ENCODE measurements at places on chromosomes 2 and 18.

GRCh38 chr2:77387324-77387723 lies 134.9 kb downstream of the LRRTM4 start:
- H3K27me3 ChIP-seq = no peaks in the 10 kb centered on the region
- no peak for DNase-seq
- no peaks in the 10 kb centered on the region for H3K36me3 ChIP-seq
- no peaks in the 10 kb centered on the region for H3K4me1 ChIP-seq

DNA sequence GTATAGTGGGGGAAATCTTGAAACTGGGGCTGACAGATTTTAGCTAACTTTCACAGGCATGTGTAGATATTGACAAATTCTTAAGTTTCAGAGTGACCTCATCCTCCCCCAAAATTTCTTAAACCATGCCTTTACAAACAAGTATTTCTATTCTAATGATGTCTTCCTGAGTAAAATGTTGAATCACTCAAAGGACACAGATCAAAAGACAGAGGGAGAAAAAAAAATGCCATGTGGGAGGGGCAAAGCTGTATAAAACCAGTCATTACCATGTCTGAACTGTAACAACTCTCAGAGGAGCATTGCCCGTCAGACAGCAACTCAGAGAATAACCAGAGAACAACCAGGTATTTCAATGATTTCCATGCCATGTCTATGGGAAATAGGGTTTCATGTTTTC lies at the start of gene SERPINB2:
SERPINB2 (plus strand) TSS at position 282 of the 400 bp plus-strand sequence. CDS start 3,740 bp downstream, outside the sequence.
- peak within 1 kb of the TSS; percentile 4 for H3K27ac ChIP-seq
- peak; percentile 16 for DNase-seq
- no peaks in the 10 kb centered on the region for H3K36me3 ChIP-seq

GRCh38 chr2:31505111-31505510 lies 75.6 kb downstream of the SRD5A2 start:
- H3K4me3 ChIP-seq = no peak overlapping the region
- H3K27me3 ChIP-seq = peaks cover 7% of the 10 kb centered on the region
- H3K36me3 ChIP-seq = no peaks in the 10 kb centered on the region
- H3K4me1 ChIP-seq = no peaks in the 10 kb centered on the region
- H3K27ac ChIP-seq = no peak overlapping the region
- no peak for DNase-seq

DNA sequence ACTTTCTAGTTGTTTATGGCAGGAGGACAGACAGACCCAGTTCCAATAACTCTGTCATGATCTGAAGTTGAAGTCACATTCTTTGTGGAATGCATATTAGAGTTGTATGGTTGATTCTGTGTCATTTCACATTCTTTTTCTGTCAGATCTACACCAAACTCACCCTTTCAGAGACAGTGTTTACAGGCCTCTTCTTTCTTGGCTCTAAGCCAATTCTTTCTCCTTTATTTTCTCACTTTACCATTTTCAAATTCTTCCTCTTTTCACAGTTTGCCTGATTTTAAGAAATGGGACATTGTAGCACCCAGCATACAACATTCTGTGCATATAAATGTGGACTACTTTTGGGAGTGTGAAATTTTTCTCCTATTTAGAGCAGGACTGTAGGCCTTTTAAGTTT lies 103.7 kb downstream of the CCDC85A start:
- no peaks in the 10 kb centered on the region for H3K36me3 ChIP-seq
- no peak for DNase-seq
- no peak overlapping the region for H3K27ac ChIP-seq
- no peaks in the 10 kb centered on the region for H3K4me1 ChIP-seq

GRCh38 chr18:24000613-24001490 lies 13.7 kb upstream of the TTC39C start:
- no peaks in the 10 kb centered on the region for H3K27me3 ChIP-seq
- H3K36me3 ChIP-seq = no peaks in the 10 kb centered on the region
- H3K4me3 ChIP-seq = no peak overlapping the region
- DNase-seq = no peak

DNA sequence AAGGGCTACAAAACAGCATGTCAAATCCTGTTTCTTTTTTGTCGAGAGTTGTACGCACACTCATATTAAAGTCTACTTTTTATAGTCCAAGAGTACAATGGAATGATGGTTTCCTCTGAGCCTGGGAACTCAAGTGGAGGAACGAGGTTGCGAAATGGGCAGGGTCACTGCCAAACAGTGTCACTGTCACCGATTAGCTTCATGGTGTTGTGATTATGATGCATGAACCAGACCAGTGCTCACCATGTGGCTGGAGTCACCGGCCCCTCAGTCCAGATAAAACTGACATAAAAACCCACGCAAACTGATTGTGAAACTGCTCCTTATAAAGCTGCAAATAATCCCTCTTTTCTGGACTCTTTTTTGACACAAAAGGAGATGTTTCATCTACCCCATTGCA lies 122.0 kb downstream of the COPS8 start:
- DNase-seq = no peak
- no peaks in the 10 kb centered on the region for H3K4me1 ChIP-seq
- H3K27ac ChIP-seq = no peak overlapping the region
- H3K4me3 ChIP-seq = no peak overlapping the region
- H3K36me3 ChIP-seq = no peaks in the 10 kb centered on the region

Measured in activated naive CD4-positive, alpha-beta T cell treated with anti-CD3 and anti-CD28 coated beads for 36 hours (primary cell).